ENCODE measurements at places on chromosomes 7 and 10.

DNA sequence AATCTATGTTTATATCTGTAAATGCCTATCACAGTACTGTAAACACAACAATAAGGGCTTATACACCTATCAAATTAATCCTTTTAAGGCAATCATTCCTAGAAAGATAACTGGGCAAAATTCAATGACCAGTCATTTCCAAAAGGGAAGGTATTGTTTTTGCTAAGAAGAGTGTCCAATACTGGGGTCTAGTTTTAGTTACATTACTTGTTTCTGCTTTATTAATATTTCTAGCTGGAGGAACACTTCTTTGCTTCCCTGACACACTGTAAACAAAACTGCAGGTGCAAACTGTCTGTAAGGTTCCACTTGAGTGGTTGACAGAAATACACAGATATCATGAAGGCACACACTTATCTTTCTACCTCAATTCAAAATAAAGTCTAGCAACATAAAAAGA is 84.2 kb upstream of the FAM133B start:
- no peak for DNase-seq

- no peak for DNase-seq
These were observed 34.3 kb downstream of the NAPEPLD start for GRCh38 chr7:103114576-103115008.

DNA sequence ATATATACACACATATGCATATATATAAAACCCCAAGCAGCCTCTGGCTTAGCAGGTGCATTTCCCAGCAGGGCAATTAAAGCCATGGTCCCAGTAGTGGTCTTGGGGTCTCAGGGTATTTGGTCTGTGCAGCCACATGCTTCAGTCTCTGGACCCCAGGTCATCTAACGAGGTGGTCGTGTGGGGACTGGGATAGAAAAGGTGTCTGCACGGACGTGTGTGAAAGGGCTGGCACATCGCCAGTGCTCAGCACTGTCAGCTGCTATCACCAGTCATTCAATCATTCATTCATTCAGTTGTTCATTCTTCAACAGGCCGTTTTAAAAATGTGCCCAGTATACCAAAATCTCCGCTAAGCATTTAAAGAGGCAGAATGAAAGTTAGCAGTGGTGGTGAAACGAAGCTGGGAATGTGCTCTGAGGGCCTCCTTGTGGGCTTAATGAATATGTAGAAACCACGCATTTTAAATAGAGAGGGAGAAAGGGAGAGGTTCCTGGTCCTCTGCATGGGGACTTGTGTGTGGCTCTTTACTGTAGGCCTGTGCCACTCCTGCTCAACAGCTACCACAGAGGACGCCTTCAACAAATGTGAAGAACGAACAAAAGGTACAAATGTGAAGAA is 170.4 kb downstream of the EGFR start:
- no peak for DNase-seq

DNA sequence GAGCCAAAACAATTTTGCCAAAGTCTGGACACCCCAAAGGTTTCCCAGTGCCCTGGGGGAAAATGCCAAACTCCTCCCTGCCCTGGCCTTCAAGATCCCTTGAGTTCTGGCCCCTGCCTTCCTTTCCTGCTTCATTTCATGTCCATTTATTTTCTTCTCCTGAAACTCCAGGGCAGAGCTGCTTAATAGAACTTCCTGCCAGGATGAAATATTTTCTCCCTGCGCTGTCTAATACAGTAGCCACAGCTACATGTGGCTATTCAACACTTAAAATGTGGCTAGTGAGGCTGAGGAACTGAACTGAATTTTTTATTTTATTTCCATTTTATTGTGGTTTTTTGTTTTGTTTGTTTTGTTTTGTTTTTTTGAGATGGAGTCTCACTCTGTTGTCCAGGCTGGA is 49.6 kb downstream of the COL13A1 start:
- no peak for DNase-seq

GRCh38 chr7:140674899-140675701 is 2.4 kb downstream of the ADCK2 start:
- DNase-seq: no peak

- no peak for DNase-seq
These were observed 485.1 kb downstream of the SEMA3D start for GRCh38 chr7:84701524-84702306.

DNA sequence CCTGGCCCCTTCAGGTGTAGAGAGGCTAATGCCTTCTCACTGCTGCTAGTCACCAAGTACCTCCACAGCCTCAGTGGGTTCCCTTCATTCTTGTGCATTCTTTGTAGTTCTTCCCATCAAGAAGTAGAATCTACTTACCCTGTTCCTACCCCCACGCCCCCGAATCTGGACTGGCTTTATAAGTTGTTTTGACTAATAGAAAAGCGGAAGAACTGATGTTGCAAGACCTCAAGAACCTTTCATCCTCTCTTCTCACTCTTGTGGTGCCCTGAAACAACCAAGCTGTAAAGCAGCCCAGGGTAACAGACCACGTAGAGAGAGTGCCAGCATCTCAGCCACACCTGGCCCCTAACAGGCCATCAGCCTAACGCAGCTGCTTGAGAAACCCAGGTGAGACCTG is 23.2 kb upstream of the LAMB1 start:
- DNase-seq: no peak

DNA sequence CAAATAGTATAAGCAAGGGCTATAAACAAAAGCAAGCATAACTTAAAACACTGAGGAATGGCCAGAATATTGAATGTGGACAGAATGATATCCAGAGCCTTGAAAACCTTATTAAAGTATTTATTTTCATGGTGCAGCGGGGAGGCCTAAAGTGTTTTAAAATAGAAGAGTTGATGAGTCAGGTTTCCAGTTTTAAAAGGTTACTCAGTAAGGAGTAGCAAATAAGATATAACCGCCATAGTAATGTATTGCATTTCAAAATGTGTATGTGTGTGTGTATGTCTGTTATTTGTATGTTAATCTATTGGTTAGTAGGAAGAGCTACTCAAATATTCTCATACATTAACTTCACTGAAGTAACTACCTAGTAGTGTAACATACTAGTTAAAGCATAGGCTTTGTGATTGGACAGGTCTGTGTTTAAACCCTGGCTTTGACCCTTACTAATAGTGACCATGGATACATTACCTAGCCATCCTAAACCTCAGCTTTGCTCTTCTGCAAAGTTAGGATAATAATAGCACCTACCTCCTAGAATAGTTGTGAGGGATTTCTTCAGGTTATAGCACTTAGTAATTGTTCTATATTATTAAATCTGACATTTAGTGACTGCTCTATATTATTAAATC is 16.9 kb downstream of the CUTC start:
- no peak for DNase-seq

GRCh38 chr7:17916786-17917185 is 23.5 kb downstream of the SNX13 start:
- no peak for DNase-seq

DNA sequence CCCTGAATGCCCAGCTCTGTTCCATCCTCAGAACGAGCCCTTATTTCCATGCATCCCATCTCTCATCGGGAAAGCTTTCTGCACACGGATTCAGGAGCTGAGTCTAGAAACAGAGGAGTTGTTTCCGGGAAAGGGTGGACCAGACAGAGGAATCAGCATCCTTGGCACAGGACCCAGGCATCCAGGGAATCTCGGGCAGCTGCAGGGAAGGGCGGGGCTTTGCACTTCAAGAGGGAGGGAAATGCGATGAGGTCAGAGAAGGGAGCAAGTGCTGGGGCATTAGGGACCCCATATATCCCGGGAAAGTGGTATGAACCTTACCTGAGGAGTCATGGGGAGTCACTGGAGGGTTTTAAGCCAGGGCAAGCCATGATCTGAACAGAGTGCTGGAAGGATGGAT is 68.5 kb downstream of the NPTX2 start:
- DNase-seq: no peak

- DNase-seq: no peak
These were observed 36.5 kb upstream of the AP5Z1 start for GRCh38 chr7:4738711-4739527.

- no peak for DNase-seq
These were observed 203.9 kb downstream of the NXPH1 start for GRCh38 chr7:8637322-8637721.

- DNase-seq: no peak
These were observed 44.7 kb downstream of the DOCK4 start for GRCh38 chr7:112161253-112162141.

DNA sequence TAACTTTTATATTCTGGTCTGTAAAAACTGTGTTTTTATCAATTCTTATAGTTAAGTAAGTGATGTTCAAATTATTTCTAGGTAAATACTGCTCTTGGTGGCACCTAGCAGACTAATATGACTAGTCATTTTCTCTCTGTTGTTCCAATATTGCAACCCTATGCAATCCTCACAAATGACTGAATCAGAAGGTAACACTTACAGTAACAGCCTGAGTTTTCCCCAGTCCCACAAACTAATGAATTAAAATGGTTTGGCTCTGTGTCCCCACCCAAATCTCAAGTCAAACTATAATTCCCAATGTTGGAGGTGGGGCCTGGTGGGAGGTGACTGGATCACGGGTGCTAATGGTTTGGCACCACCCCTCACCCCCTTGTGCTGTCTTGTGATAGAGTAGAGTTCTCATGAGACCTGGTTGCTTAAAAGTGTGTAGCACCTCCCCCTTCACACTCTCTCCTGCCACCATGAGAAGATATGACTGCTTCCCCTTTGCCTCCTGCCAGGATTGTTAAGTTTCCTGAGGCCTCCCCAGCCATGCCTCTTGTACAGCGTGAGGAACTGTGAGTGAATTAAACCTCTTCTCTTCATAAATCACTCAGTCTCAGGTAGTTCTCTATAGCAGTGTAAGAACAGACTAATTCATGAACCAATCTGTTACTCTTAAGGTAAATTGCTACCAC is 43.5 kb downstream of the MTPN start:
- no peak for DNase-seq

DNA sequence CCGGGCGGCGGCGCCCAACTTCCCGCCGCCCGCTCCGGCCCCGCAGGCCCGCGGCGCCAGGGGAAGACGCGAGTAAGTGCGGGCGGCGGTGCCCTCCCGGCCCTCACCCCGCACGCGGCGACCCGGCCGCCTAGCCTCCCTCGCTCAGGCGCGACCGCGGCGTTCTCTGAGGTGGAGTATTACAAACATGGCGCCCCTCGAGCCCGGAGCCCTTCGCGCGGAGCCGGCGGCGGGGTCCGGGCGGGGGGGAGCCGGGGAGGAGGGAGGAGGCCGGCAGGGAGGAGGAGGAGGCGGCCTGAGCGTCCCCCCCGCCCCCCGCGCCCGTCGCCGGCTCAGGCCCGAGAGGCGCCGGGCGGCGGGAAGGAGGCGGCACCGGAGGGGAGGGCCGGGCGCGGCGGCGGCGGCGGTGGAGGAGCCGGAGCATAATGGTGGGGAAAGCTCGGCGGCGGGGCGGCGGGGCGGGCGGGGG is at the start of gene ZMYND11:
Gene ZMYND11 (plus strand): TSS at position 324 of the 469 bp plus-strand sequence. CDS start 44,558 bp downstream, outside the sequence.
- DNase-seq: peak; percentile 32

DNA sequence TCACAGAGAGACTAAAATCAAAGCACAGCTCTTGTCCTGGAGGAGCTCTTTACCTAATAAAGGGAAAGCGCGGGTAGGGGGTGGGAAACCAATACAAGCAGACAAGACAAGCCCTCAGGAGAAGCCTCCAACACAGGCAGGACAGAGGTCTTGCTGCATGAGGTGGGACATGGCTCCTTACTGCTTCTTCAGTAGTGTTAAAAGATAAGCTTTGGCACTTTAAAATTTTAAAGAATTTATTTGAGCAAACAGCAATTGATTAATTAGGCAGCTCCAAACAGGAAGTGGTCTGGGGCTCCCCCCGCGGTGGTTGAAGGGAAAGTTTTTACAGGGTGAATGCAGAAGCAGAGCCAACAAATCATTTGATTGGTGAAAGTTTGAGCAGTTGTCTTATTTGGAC is 50.3 kb upstream of the MACC1 start:
- no peak for DNase-seq

DNA sequence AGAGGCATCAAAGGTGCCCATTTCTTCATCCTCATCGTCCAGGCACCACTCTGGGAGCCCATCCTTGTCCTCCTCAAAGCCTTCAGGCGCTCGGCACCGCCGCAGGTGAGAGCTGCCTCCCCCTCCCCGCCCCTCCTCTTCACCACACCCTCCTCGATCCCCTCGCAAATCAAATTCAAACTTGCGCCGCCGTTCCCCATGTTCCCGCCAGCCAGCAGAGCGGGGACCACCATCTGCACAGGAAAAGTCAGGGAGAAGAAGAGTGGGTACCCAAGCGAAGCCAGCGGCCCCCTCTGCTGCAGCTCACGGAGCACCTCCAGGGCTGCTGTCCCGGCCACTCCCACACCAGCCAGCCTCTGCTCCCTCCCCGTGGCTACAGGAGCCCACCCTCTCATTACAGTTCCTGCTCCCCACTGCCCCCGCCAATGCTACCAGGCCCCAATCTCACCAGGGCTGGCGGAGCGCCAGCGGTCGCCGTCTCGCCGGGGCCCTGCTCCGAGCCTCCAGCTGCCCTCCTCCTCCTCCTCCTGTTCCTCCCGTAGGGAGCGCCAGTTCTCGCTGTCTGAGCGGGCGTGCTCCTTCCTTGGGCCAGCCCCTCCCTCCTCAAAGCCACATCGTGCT is 7.7 kb downstream of the GIGYF1 start:
- no peak for DNase-seq

- no peak for DNase-seq
These were observed 23.7 kb upstream of the IGF2BP3 start for GRCh38 chr7:23494009-23494408.

DNA sequence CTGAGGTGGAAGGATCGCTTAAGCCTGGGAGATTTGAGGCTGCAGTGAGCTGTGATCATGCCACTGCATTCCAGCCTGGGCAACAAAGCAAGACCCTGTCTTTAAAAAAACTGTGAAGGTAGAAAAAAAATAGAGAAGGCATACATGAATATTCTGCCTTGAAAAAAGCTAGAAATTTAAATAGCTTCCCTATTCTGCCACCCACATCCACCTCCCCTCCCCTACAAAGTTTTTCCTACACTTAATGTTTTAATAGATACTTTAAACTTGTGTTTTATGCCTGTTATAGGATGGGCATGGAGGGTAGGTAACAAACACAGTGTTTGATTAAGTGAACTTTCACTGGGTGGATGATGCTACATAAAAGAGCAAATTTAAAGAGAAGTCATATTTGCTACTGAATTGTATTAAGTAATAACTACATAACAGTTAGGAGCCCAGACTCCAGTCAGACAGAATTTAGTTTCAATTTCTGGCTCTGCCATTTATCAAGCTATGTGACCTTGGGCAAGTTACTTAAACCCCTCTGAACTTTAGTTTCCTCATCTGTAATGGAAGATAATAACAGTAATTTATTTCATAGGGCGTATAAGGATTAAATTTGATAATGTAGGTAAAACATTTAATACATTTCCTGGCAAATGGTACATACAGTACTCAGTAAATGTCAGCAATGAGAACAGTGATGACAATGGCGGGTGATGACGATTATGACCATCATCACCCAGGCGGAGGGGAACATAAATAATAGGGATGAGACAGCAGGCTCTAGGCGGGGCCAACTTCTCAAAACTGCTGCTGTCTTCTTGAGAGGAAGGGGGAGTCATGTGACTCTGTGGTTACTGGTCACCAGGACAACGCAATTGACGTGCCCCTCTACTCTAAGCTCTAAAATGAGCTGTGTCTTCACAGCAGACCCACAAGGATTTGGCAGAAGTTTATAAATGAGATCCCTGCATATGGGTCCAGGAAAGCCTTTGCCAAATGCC is 15.8 kb downstream of the DNMBP start:
- peak; percentile 19 for DNase-seq
